Activated CD8-positive, alpha-beta memory T cell treated with anti-CD3 and anti-CD28 coated beads for 48 hours (primary cell): ENCODE measurements at places on chromosomes 3 and 15.

DNA sequence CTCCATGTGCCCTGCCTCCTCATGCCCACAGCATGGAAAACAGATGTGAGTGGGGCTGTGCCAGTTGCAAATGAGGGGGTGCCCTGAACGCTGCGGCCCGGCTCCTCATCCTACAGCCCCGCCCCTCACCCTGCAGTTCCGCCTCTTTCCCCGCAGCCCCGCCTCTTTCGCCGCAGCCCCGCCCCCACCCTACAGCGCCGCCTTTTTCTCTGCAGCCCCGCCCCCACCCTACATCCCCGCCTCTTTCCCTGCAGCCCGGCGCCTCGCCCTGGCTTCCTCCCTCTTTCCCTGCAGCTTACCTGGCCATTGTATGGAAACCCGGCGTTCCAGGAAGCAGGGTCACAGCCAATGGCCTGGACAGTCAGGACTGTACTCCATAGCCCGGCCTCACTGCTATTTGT is 284.9 kb downstream of the TLE3 start:
- DNase-seq = no peak

DNA sequence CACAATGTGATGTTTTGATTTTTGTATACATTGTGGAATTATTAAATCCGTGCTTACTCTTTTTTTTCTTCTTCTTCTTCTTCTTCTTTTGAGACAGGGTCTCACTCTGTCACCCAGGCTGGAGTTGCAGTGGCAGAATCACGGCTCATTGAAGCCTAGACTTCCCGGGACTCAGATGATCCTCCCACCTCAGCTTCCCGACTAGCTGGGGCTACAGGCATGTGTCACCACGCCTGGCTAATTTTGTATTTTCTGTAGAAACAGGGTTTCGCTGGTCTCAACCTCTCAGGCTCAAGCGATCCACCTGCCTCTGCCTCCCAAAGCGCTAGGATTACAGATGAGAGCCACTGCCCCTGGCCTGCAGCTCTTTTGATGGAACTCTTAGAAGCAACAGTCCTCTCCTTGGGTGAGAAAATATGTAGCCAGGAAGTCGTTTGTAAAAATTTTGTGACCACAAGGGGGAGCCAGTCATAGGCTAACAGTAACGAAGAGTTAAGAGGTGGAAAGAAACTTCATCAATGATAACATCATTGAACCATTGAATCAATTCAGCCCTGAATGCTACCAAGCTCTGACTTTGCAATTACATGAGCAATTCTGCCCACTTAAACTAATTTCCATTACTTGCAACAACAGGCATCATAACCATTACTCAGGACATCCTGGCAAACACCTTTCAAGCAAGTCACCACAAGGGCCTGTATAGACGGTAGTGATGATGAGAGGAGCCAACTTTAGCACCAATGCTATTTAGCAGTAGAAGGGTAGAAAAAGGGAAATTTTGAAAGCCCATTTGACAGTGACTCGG is 16.7 kb upstream of the CMTM7 start:
- peak; percentile 49 for DNase-seq

DNA sequence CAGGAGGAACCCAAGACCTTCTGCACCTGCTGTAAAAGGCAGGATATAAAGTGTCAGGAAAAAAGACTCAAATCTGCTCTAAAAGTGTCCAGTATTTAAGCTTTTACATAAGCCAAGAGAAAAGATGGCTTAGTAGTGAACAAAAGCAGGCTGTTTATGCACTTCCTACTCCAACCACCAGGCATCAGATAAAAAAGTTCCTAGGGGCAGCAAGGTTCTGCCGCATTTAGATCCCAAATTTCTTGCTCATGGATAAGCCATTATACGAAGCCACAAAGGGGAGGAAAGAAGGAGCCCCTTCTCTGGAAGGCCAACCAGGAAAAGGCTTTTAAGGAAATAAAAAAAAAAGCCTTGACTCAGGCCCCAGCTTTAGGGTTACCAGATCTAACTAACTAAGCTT is 10.6 kb upstream of the SLC9C1 start:
- DNase-seq = no peak

DNA sequence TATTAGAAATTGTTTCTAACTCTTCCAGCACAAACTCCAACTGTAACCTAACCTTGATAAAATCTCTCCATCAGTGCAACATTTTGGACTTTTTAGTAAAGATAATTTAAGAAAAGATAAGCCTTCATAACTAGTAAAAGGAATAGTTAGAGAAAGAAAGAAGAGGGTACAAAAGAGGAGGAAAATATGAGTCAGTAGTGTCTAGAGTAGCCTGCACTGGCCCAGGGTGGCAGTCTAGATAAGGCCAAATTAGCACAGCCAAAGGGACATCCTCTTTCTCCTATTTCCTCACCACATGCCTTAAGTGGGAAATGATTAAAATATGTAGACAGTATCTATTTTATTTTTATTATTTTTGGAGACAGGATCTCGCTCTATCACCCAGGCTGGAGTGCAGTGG is 3.7 kb downstream of the PROS1 start:
- DNase-seq = no peak

DNA sequence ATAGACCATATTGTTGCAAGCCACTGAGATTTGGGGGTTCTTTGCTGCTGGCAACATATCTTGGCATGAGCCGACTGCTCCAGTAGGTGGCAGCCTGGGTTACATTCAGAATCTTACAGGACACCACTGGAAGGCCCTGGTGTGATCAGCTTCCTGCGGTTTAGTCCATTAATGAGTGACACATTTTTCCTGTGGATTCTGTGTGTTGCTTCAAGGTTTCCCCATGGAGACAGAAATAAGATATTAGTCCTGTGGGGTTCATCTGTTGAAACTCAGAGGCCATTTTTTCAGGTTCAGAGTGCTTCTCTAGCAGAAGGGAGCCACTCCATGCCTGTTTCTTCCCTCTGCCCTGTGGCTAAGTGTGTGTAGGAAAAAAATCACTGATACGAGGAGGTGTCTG is 116.2 kb downstream of the MFSD1 start:
- DNase-seq = no peak

DNA sequence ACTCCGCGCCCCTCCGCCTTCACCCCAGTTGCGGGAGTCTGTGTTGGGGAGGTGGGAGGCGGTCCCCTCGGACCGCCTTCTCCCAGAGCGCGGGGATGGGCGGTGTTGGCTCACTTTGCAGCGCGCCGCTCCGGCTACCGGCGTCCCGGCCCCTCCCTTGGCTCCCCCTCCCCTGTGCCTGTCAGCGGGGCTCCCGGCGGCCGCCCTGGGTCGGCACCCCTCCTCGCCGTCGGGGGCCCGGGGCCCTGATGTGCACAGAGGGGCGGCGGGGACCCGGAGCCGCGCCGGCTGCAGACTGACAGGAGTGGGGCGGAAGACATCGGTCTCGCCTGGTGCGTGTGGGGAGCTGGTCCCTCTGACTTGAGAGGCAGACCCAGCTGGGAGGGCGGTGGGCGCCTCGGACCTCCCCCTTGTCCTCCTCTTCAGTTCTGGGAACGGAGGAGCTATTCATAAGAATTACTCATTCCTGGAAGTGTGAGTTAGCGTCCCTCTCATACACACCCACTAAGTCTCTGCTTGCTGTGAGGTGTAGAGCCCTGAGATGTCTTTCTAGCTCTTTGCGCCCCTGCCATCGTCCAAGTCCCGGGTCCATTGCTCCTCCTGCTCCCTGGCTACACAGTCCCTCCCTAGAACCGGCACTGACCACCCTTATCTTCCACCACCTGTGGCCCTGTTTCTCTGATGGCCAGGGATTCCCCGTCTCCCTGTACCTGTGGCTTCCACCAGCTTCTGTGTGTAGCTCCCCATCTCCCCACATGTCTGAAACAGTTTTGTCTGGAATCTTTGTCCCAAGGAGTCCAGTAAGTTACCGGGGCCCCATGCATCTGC is 42.3 kb upstream of the ROPN1 start:
- DNase-seq = no peak

- no peak for DNase-seq
These were observed 160.6 kb upstream of the RGMA start for GRCh38 chr15:93249623-93250022.

GRCh38 chr3:60579734-60580133 is 671.5 kb downstream of the FHIT start:
- DNase-seq = no peak

DNA sequence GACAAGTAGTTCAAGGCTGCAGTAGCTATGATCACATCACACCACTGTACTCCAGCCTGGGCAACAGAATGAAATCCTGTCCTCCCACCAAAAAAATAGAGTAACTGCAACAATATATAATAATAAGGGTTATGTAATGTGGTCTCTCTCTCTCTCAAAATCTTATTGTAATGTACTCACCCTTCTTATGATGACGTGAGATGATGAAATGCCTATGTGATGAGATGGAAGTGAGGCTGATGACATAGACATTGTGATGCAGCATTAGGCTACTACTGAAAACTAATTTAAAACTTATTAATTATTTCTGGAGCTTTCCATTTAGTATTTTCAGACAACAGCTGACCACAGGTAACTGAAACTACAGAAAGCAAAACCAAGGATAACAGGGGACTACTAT is 27.4 kb downstream of the TASOR start:
- DNase-seq = no peak

GRCh38 chr15:43824302-43825246 is at the start of gene MFAP1:
TSS of gene MFAP1 (minus strand) at chr15:43824690. CDS start at chr15:43824569, 121 bp downstream.
- peak; percentile 82 for DNase-seq

DNA sequence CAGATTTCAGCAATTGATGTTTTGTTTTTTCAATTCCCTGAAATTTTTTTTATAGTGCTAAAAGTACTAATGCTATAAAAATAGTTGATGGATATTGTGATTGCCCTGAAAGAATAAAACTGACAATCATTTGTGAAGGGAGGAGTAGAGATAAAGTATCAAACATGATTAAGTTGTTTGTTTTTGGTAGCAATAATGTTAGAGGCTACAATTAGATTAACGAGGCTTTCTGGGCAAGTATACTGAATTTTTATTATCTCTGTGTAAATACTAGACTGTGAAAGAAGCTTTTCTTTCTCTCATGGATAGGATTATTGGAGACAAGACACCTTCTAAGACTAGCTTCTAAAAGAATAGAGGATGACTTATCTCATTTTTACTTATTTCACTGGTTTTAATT is 15.6 kb downstream of the NR1D2 start:
- DNase-seq = no peak

GRCh38 chr3:10023587-10024310 is 2.5 kb upstream of the FANCD2 start:
- DNase-seq = no peak

DNA sequence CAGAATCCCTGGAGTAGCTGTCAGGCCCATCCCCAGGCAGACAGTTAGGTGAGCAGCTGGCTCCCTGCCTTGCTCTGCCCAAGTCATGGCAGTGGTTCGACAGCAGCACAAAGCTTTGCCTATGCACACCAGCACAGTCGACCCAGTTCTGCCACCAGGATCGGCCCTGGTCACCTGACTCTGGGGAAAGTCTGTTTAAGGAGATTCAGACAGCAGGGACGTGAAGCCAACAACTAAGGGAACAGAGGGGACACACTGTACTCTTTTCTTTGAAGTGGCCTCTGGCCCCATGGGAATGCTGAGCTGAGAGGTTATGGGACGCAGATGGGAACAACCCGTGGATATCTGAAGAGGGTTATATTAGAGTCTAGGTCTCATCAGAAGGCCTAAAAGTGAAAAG is 134.8 kb downstream of the CHDH start:
- no peak for DNase-seq

DNA sequence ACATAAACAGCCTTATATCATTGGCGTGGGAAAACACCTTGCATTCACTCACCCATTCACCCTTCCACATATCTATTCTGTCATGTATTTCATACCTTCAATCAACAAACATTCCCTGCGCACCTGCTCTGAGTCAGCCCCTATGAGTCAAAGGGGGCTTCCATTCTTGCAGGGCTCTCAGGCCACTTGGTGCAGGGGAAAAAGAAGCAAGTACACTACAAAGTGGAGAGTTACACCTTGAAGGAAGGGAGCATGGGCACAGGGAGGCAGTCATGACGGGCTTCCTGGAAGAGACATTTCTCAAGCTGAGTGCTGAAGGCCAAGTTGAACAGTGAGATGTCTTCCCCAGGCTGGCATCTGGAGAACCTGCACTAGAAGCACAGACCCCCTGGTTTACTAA is 4.6 kb upstream of the AMOTL2 start:
- no peak for DNase-seq

DNA sequence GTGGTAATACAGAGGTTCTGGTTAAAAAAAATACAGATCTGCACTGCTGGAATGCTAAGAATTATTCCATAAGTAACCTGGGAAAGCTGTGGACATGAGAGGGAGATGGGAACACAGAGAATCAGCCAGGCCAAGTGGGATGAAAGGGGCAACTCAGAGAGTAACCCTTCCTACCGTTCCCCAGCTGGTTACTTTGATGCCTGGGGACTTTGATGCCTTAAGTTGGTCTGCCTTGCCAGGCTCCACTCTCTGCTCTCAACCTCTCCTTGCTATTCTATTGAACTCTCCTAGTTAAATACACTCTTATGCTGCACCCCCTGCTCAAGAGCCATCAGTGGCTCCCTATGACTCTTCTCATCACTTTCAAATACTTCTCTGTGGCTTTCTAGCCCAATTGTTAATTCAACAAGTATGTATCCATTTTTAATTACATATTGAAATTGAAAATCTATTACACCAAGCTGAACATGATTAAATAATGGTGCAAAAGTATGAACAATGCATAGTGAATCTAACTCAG is 315.5 kb downstream of the TLE3 start:
- DNase-seq = no peak

DNA sequence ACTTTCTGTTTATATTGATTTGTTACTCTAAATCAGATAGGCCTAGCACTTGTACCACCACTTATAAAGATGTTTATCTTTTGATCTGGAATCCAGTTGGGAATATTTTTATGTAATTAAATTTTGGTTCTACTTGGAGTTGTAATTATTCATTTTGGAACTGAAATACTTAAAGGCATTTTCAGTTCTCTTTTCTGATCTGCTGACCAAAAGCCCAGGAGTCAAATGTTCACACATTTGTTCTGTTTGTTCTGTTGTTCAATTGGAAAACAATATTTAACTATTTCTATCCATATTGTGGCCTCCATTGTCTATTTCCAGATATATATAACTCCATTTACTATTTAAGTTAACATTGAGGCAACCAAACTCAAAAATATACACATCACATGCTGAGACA is 912.4 kb upstream of the EPHA6 start:
- DNase-seq = no peak

- DNase-seq = no peak
These were observed 27.6 kb downstream of the RFT1 start for GRCh38 chr3:53102601-53103147.

DNA sequence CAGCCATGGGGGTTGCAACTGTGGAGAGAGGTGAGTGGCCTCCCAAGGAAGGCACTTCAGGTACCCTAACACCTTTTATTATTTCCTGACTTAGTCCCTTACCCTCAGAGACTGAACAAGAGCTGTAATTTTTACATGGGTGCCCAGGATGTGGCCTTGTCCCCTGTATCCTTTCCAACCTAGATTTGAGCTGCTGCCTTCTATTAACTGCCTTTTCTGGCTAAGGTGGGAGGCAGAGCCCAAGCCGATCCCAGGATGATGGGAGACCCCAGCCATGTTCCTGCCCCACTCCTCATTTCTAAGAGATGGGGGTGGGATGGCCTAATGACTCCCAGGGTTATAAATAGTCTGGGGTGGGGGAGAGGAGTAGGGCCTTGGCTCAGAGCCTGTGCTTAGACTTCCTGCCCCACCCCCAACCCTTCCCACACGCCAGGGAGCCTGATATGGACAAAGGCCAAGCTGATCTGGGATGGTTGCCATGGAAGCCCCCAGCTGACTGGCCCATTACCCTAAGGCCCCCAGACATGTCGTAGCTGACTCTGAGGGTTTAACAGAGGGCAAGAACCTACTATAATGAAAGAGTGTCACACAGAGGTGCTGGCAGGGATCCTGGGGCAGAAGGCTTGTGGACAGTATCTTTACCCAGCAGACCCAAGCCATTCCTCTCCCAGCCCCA is 1.9 kb downstream of the KLHDC8B start:
- DNase-seq = no peak
